ENCODE measurements at places on chromosomes 5 and 9.

- peak; percentile 9 for DNase-seq
Measured at GRCh38 chr9:127835991-127836516, 18.4 kb downstream of the ENG start.

- DNase-seq: no peak
Measured at GRCh38 chr5:163310997-163311396, 126.4 kb upstream of the CCNG1 start.

- no peak for DNase-seq
Measured at GRCh38 chr5:58939664-58940063, 356.8 kb downstream of the RAB3C start.

GRCh38 chr5:138472353-138472752 is 7.1 kb downstream of the EGR1 start:
- DNase-seq: no peak

- peak; percentile 63 for DNase-seq
Measured at GRCh38 chr5:134184155-134185135, 7.7 kb upstream of the SKP1 start.

GRCh38 chr9:97299809-97300414 is 7.5 kb upstream of the CCDC180 start:
- DNase-seq: no peak

All from stimulated activated CD8-positive, alpha-beta memory T cell treated with anti-CD3 and anti-CD28 coated beads, Interleukin-7, amount 100 ng/mL, for 48 hours (primary cell).